Hepatocyte (in vitro differentiated cells): ENCODE measurements at places on chromosomes 2 and 18. TPM values are rescaled to one million over a fixed set of nuclear protein-coding genes. Genes with fewer than 3 reads are reported as not detected.

Gene SNTG2
- not detected in 2 replicates for total RNA-seq

Gene GREB1
- 4.0 and 5.7 TPM in 2 replicates for total RNA-seq

Gene EPAS1
- total RNA-seq = 98.3 and 112 TPM in 2 replicates

Gene TWIST2
- 19.7 and 21.1 TPM in 2 replicates for total RNA-seq

Gene SERPINB7
- 0.10 and 0.36 TPM in 2 replicates for total RNA-seq

Gene HRH4
- total RNA-seq = not detected in 2 replicates

Gene LYPD6
- 11.2 and 12.3 TPM in 2 replicates for total RNA-seq

Gene COLEC12
- 21.2 and 23.2 TPM in 2 replicates for total RNA-seq

Gene WNT10A
- 1.9 and 2.3 TPM in 2 replicates for total RNA-seq

Gene MYCN
- total RNA-seq = 14.6 and 16.7 TPM in 2 replicates

Gene GAREM1
- total RNA-seq = 6.9 and 8.1 TPM in 2 replicates

Gene SPHKAP
- total RNA-seq = 0.28 and 0.33 TPM in 2 replicates

Gene OXER1
- 3.7 and 5.1 TPM in 2 replicates for total RNA-seq

Gene KIAA1328
- total RNA-seq = 7.2 and 12.5 TPM in 2 replicates

Gene RGPD3
- total RNA-seq = 0.27 and 0.36 TPM in 2 replicates

Gene HAAO
- total RNA-seq = 18.1 and 22.0 TPM in 2 replicates

Gene KCNIP3
- total RNA-seq = 2.1 and 6.1 TPM in 2 replicates

Gene SLC40A1
- 225 and 261 TPM in 2 replicates for total RNA-seq

Gene CABYR
- total RNA-seq = 5.3 and 7.5 TPM in 2 replicates

Gene MARCO
- total RNA-seq = 0.10 TPM in 1 of 2 replicates, not detected in the other

Gene SLC38A11
- total RNA-seq = 5.1 and 8.4 TPM in 2 replicates

Gene POTEJ
- total RNA-seq = 0.17 and 0.76 TPM in 2 replicates

Gene MLPH
- total RNA-seq = 10.0 and 12.3 TPM in 2 replicates

Gene OSBPL1A
- total RNA-seq = 31.3 and 35.6 TPM in 2 replicates

Gene APOB
- 804 and 814 TPM in 2 replicates for total RNA-seq

Gene VIT
- total RNA-seq = 0.33 and 0.76 TPM in 2 replicates

Gene ABHD1
- total RNA-seq = 0.03 TPM in 1 of 2 replicates, not detected in the other

Gene PLA2R1
- 7.9 and 9.6 TPM in 2 replicates for total RNA-seq

Gene MROH2A
- not detected in 2 replicates for total RNA-seq

Gene TGOLN2
- total RNA-seq = 66.5 and 72.0 TPM in 2 replicates

Gene CRYGC
- total RNA-seq = 1.3 TPM in 1 of 2 replicates, not detected in the other

Gene CELF4
- total RNA-seq = 1.3 and 3.2 TPM in 2 replicates

Gene ATIC
- total RNA-seq = 19.4 and 19.6 TPM in 2 replicates

Gene MYO3B
- total RNA-seq = 0.92 and 1.1 TPM in 2 replicates

Gene TDRD15
- total RNA-seq = 0.07 and 0.08 TPM in 2 replicates

Gene MFSD6
- 15.9 and 17.9 TPM in 2 replicates for total RNA-seq

Gene PARD6G
- total RNA-seq = 11.7 and 11.8 TPM in 2 replicates

Gene MGAT4A
- total RNA-seq = 21.6 and 22.2 TPM in 2 replicates

Gene MEIS1
- 32.8 and 35.5 TPM in 2 replicates for total RNA-seq

Gene NPPC
- total RNA-seq = not detected in 2 replicates

Gene CD8A
- 0.33 TPM in 1 of 2 replicates, not detected in the other for total RNA-seq

Gene ZNF236
- total RNA-seq = 7.5 and 8.2 TPM in 2 replicates

Gene ZNF512
- 27.7 and 30.7 TPM in 2 replicates for total RNA-seq

Gene GKN1
- 0.53 TPM in 1 of 2 replicates, not detected in the other for total RNA-seq

Gene TUBB8B
- 0.16 TPM in 1 of 2 replicates, not detected in the other for total RNA-seq

Gene SCN2A
- 2.9 and 5.3 TPM in 2 replicates for total RNA-seq

Gene IL36A
- total RNA-seq = not detected in 2 replicates
